ENCODE measurements at places on chromosomes 6 and 20.

- no peak for DNase-seq
Observed at GRCh38 chr6:22448291-22448711, 121.1 kb upstream of the HDGFL1 start.

DNA sequence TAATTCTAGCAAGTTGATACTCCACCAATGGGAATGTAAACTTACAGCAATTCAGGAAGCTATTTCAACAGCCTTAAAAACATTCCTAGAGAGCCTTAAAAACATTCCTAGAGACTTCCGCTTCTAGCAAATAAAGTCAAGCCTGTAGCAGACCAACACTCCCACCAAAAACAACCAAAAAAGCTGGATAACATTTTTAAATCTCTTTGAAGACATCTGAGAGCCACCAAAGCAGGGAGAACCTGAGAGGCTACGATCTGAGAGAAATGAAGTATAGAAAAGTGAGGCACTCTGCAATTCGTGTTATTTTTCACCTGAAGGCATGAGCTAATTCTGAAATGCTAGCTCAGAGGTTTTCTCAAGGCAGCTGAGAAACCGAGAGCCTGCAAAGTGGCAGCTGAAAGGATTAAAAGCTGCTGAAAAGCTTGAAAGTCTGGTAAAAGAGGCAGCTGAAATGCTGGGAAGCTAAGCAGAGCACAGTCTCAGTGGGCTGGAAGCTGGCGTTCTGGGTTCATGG is 20.9 kb downstream of the GPR63 start:
- no peak for DNase-seq

- DNase-seq: no peak
Observed at GRCh38 chr20:46014517-46015396, 6.0 kb downstream of the MMP9 start.

DNA sequence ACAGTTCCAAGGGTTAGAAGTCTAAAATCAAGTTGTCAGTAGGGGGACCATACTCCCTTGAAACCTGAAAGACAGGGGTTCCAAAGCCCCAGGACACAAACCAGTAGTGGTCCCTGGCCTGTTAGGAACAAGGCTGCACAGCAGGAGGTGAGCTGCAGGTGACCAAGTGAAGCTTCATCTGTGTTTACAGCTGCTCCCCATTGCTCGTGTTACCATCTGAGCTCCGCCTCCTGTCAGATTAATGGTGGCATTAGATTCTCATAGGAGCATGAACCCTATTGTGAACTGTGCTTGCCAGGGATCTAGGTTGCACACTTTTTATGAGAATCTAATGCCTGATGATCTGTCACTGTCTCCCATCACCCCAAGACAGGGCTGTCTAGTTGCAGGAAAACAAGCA is 25.3 kb upstream of the SIM1 start:
- DNase-seq: no peak

- no peak for DNase-seq
Observed at GRCh38 chr6:78910591-78911171, 43.3 kb downstream of the IRAK1BP1 start.

DNA sequence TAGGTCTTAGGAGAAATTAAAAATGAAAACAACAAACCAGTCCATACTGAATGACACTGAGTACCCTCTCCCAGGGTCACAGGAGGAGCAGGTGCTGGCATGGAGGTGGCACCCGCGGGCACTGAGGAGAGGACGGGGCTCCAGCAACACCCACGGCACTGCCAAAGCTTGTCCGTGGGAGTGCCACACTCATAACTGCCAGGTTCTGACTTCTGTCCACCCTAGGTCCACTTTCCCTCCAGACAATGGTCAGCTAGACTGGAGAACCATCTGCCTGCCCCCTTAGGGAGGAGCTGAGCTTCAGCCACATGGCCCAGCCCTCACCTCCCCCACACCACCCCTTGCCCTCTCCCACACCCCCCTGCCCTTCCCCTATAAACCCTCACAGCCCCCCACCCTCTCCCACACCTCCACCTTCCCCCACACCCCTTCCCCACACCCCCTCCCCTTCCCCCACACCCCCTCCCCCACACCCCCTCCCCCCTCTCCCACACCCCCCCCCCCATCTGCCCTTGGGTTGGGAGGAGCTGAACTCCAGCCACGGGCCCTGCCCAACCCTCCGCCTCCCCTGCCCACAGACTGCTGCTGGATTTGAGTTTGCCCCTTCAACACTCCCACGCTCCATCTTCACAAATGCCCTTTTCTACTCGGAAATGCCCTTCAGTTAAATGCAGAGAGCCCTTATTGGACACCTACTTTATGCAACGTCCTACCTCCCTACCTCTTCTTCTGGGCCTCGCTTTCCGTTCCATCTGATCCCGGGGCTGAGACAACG is 129.6 kb downstream of the TAF4 start:
- no peak for DNase-seq

DNA sequence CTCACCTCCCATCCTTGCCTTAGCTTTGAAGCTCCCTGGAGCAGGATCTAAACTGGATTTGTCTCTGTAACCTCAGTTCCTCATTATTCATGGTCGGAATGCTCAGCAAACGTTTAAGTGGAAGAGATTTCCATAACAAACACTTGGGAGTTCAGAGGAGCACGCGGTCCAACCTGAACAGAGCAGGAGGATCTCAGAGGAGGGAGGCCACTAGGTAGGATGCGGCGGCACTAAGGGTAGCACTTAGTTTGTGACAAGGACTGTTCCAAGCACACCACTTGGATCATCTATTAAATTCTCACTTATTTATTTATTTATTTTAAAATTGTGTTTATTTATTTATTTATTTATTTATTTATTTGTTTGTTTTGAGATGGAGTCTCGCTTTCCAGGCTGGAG is 13.3 kb upstream of the CCN5 start:
- no peak for DNase-seq

DNA sequence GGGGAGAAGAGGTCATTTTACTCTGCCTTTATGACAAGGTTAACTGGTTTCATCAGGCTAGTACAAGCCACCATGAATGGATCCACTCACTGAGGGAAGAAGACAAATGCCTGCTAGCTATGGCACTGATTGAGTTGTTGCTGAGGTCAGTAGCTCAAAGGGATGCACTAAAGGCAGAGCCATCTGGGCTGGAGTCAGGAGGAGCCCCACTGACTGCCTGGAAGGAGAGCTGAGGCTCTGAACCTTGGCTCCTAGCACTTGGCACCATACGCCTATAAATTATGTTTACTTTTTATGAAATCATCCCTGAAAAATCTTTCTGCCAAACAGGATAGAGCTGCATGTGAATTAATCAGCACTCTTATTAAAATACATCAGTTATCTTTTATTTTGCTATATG is 104.6 kb downstream of the DTD1 start:
- no peak for DNase-seq

DNA sequence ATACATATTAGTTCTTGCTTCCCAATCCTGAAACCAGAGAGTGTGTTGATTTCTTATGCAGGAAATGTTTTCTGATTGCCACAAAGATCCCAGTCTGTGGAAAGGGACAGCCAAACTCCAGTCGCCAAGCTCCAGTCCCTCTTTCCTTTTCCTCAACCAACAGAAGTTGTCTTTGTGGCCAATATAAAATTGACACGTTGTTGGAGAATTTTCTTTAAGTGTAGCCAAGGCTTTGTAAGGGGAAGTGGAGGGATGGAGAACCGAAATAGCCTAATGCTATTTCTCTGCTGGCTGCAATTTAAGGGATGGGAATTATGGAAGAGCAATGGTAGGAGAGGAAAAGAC is 5.4 kb downstream of the ADGRB3 start:
- DNase-seq: no peak

DNA sequence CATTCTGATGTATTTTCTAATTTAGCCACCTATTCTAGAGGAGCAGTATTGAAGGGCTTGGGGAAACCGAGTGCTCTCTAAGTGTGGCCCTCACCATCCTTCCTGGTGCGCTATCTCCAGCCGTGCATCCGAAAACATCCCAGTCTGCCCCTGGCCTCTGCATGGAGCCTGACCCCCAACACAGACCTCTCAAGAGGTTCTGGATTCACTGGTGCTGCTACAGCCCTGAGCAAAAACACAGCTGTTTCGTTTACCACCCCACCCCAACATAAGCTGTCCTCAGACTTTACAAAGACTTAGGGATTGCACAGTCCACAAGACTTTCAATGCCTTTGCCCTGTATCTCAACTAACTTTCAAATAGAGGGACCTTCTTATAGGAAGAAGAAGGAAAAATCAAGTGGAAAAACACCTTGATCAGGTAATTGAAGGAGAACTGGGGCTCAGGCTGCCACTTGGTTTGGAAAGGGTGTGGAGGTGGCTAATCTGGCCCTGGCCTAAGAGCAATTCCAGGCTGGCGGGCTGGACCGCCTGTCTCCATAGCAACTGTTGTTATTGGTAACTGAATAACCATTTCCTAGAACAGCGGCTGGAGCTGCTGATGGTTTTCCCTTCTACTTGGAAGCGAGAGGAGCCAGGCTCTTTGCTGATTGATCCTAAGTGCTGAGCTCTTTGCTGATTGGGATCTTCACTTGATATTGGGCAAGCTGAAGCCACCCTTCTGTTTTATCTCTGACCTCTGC is 90.2 kb upstream of the TOX2 start:
- no peak for DNase-seq

GRCh38 chr6:10180138-10181074 is 234.5 kb downstream of the TFAP2A start:
- DNase-seq: no peak

- DNase-seq: no peak
Observed at GRCh38 chr6:77178821-77179220, 284.5 kb downstream of the HTR1B start.

DNA sequence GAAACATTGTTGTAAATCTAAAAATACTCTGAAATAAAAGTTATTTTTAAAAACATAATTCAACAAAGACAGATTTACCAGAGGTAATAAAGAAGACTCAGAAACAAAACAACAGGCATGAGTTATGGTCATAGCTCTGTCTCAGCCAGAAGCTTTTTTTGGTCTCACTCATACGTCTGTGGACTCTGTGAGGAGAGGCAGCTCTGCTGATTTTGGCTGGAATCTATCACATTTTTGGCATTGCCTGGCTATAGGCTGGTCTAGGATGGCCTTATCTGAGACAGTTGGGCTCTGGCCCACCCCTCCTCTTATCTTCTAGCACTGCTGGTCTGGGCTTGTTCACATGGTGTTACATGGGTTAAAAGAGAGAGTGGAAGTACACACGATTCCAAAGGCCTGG is 514.0 kb upstream of the BTBD3 start:
- DNase-seq: no peak

- peak; percentile 85 for DNase-seq
Observed at GRCh38 chr20:45290677-45291355, 15.8 kb upstream of the RBPJL start.

GRCh38 chr6:144145541-144145940 is 4.8 kb upstream of the STX11 start:
- DNase-seq: no peak

GRCh38 chr6:110401585-110402176 is 13.7 kb downstream of the DDO start:
- no peak for DNase-seq

- no peak for DNase-seq
Observed at GRCh38 chr6:52725535-52726192, 37.6 kb downstream of the GSTA2 start.

GRCh38 chr6:154241581-154241980 is 115.0 kb downstream of the IPCEF1 start:
- DNase-seq: no peak

DNA sequence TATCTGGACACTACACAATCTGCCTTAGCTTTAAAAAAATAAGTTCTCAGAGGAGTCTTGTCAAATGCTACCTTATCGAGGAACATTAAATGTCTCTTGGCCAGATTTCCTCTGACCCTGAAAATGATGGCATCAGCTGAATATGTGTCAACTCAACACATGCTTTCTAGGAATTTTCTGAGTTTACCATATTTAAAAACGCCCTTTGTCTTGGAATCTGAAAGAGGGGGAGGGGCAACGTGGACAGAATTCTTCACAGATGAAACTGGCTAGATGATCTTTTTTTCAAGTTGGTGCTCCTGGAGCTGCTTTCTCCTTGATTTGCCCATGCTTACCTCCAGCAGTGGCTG is 5.1 kb downstream of the SOX4 start:
- DNase-seq: no peak

DNA sequence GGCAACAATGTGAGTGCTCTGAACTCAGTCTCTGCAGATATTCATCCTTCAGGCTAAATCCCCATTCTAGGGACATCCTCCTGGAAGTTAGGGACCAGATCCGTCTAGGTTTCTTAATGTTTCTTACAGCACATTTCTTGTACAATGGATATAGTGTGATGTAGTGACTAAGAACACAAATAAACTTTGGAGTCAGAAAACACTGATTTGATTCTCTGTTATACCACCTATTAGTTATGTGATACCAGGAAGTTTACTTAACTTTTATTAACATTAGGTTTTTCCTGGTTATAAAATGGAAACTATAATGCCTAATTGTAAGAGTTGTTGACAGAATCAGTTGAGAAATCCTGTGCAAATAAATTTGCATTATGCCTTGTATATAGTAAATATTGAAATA is 57.6 kb upstream of the KCNQ5 start:
- DNase-seq: no peak

- DNase-seq: no peak
Observed at GRCh38 chr6:20564777-20565176, 30.5 kb downstream of the CDKAL1 start.

DNA sequence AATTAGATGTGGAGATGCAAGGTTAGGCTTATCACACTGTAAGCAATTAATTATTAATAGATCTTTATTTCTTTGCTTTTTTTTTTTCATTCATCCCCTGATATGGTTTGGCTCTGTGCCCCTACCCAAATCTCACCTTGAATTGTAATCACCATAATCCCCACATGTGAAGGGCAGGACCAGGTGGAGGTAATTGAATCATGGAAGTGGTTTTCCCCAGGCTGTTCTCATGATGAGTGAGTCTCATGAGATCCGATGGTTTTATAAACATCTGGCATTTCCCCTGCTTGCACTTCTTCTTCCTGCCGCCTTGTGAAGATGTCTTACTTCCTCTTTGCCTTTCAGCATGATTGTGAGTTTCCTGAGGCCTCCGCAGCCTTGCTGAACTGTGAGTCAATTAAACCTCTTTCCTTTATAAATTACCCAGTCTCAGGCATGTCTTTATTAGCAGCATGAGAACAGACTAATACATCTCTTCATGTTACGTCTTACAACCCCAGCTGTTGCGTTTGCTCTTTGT is 333.8 kb downstream of the CDH26 start:
- no peak for DNase-seq

DNA sequence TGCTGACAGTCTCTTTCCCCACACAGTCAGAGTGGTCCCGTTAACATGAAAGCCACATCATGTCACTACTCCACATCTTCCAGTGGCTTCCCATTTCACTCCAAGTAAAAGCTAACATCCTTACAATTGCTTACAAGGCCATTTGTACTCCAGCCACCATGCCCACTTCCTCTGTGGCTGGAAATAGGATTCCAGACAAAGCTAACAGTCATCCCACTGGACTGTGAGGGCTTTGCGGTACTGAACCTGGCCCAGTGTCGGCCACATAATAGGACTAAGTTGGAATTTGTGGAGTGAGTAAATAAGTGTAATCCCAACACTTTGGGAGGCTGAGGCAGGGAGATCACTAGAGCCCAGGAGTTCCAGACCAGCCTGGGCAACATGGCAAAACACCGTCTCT is 10.9 kb downstream of the CCM2L start:
- DNase-seq: no peak

- DNase-seq: no peak
Observed at GRCh38 chr6:129632172-129632613, 77.8 kb downstream of the ARHGAP18 start.

GRCh38 chr6:122713138-122713537 is 66.4 kb upstream of the FABP7 start:
- DNase-seq: no peak

- no peak for DNase-seq
Observed at GRCh38 chr6:3277851-3278416, 19.2 kb downstream of the PSMG4 start.

Data from stimulated activated effector memory CD8-positive, alpha-beta T cell treated with anti-CD3 and anti-CD28 coated beads, Interleukin-12 subunit alpha, Interleukin-12 subunit beta, amount 100 ng/mL, for 72 hours (primary cell).